ENCODE measurements at places on chromosomes 3 and 15. TPM values are rescaled to one million over a fixed set of nuclear protein-coding genes. Genes with fewer than 3 reads are reported as not detected.

GRCh38 chr3:191338177-191338488 is 7.8 kb upstream of the UTS2B start:
- H3K4me1 ChIP-seq = peaks cover 78% of the 10 kb centered on the region
- no peak overlapping the region for H3K4me3 ChIP-seq
- H3K27me3 ChIP-seq = no peaks in the 10 kb centered on the region
- no peaks in the 10 kb centered on the region for H3K36me3 ChIP-seq

GRCh38 chr3:125146626-125147490 is 65.7 kb downstream of the SLC12A8 start:
- no peaks in the 10 kb centered on the region for H3K27me3 ChIP-seq
- no peak for DNase-seq
- no peak overlapping the region for H3K4me3 ChIP-seq
- H3K4me1 ChIP-seq = no peaks in the 10 kb centered on the region

CNTN4 gene
- not detected for total RNA-seq

GRCh38 chr15:58795825-58796224 is 24.7 kb downstream of the MINDY2 start:
- H3K4me1 ChIP-seq = no peaks in the 10 kb centered on the region
- H3K4me3 ChIP-seq = no peak overlapping the region
- no peaks in the 10 kb centered on the region for H3K27me3 ChIP-seq

DNA sequence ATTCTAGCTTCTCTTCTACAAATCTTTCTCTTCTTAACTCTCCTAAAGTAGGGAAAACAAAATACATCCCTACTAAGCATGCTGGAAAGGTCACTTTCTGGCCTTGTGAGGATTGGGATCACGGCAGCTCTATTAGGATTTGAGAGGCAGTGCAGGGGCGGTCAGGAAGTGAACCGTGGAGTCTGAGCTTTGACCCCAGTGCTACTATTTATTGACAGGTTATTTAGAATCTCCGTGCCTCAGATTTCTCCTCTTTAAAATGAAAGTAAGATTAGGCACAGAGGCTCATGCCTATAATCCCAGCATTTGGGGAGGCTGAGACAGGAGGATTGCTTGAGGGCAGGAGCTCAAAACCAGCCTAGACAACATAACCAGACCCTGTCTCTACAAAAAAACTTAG is 42.0 kb upstream of the CHRM5 start:
- no peaks in the 10 kb centered on the region for H3K4me1 ChIP-seq
- H3K36me3 ChIP-seq = no peaks in the 10 kb centered on the region
- no peaks in the 10 kb centered on the region for H3K27me3 ChIP-seq

- H3K4me1 ChIP-seq = no peaks in the 10 kb centered on the region
- no peak overlapping the region for H3K4me3 ChIP-seq
- no peak overlapping the region for H3K27ac ChIP-seq
- no peak for DNase-seq
- no peaks in the 10 kb centered on the region for H3K27me3 ChIP-seq
These were observed 351.8 kb upstream of the TPRG1 start for GRCh38 chr3:188819939-188820338.

- H3K27ac ChIP-seq = no peak overlapping the region
- no peak for DNase-seq
- H3K36me3 ChIP-seq = peaks cover 10% of the 10 kb centered on the region
- no peaks in the 10 kb centered on the region for H3K4me1 ChIP-seq
- no peaks in the 10 kb centered on the region for H3K27me3 ChIP-seq
These were observed 83.7 kb upstream of the TP63 start for GRCh38 chr3:189547448-189547847.

DNA sequence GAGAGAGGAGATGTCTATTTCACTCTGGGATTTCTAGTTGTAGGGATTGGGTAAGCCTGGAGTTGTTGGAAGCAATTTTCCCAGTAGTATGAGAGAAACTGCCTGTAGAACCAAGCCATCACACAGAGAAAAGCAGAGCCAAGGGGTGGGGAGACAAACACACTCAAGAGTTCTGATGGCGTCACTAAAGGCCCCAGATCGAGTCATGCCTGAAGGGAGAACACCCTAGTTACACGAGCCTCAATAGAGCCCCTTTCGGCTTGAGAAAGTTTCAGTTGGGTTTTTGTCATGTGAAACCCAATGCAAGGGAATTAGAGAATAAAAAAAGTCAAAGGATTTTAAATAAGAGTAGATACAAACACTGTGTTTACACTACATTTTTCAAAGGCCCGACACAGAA is 66.1 kb upstream of the PFN2 start:
- no peak overlapping the region for H3K4me3 ChIP-seq
- no peak for DNase-seq
- H3K27me3 ChIP-seq = no peaks in the 10 kb centered on the region
- no peaks in the 10 kb centered on the region for H3K4me1 ChIP-seq
- no peak overlapping the region for H3K27ac ChIP-seq
- H3K36me3 ChIP-seq = 0 out of 2 replicates have a peak, but pooled peaks cover 1% of the 10 kb centered on the region

DNA sequence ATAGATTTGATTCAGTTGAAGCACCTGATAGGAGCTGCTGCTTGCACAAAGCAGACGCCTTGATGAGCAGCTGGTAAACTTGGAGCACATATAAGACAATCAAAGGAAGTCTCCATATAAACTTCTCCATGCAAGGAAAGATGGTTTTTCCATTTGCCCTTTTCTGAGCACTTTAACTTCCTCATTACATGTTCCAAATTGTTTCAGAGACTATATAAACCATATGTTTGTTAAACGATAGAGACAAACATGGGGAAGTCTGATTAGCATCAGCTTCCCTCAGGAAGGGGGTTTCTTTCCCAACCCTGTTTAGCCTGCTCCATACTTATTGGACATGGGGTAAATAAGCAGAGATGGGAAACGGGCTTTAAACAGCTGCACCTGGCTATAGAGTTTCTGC is 88.0 kb downstream of the DHX36 start:
- no peak overlapping the region for H3K4me3 ChIP-seq
- no peak for DNase-seq
- peaks cover 3% of the 10 kb centered on the region for H3K4me1 ChIP-seq

- peak overlapping the region; percentile 98 for H3K4me3 ChIP-seq
- H3K36me3 ChIP-seq = peaks cover 3% of the 10 kb centered on the region
- peak; percentile 53 for DNase-seq
- H3K27ac ChIP-seq = peak overlapping the region; percentile 36
- H3K4me1 ChIP-seq = peaks cover 19% of the 10 kb centered on the region
These were observed 2.0 kb downstream of the XRN1 start for GRCh38 chr3:142445816-142446254.

DALRD3 gene
- 37.2 TPM for total RNA-seq

TNNC1 gene
- total RNA-seq = 4.9 TPM

- H3K4me1 ChIP-seq = 0 out of 2 replicates have a peak, but pooled peaks cover 9% of the 10 kb centered on the region
- DNase-seq = peak; percentile 45
- H3K27ac ChIP-seq = no peak overlapping the region
- no peak overlapping the region for H3K4me3 ChIP-seq
These were observed 26.9 kb downstream of the PRKAR2A start for GRCh38 chr3:48820612-48821324.

CFAP20DC gene
- total RNA-seq = 13.8 TPM

- no peak for DNase-seq
- no peak overlapping the region for H3K27ac ChIP-seq
- no peaks in the 10 kb centered on the region for H3K36me3 ChIP-seq
- no peaks in the 10 kb centered on the region for H3K4me1 ChIP-seq
- H3K27me3 ChIP-seq = no peaks in the 10 kb centered on the region
These were observed 23.9 kb downstream of the LINGO1 start for GRCh38 chr15:77608774-77609173.

- no peak overlapping the region for H3K27ac ChIP-seq
- H3K4me1 ChIP-seq = no peaks in the 10 kb centered on the region
- no peaks in the 10 kb centered on the region for H3K36me3 ChIP-seq
- H3K27me3 ChIP-seq = no peaks in the 10 kb centered on the region
- no peak for DNase-seq
These were observed 8.3 kb upstream of the UBE2E1 start for GRCh38 chr3:23797491-23797890.

SIDT1 gene
- 18.4 TPM for total RNA-seq

DNA sequence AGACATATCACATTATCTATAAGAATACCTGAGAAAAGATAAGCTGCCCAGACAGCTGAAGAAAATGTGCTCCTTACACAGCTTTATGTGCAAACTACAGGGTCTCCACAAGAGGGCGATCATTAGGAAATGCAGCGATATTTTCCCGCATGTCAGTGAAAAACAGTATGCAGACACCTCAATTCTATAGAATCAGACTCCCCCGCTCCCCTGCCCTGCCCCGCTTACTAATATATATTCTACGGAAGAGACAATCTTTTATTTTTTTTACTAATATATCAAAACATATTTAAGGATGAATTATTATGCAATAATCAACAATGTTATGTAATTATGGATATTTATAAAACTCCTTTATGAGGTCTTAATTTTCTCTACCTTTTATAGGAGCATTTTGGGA is 681.3 kb downstream of the ROBO1 start:
- H3K36me3 ChIP-seq = no peaks in the 10 kb centered on the region
- no peak overlapping the region for H3K4me3 ChIP-seq
- no peaks in the 10 kb centered on the region for H3K4me1 ChIP-seq
- peaks cover 26% of the 10 kb centered on the region for H3K27me3 ChIP-seq

ADAMTS9 gene
- total RNA-seq = not detected

MCF2L2 gene
- 3.9 TPM for total RNA-seq

LINGO1 gene
- not detected for total RNA-seq

All from PC-3 (cell line).